Small intestine (tissue), 16 donors: ENCODE measurements at places on chromosomes 7 and 10. TPM values are rescaled to one million over a fixed set of nuclear protein-coding genes. Genes with fewer than 3 reads are reported as not detected.

- DNase-seq = no peak
These were observed 280 bp downstream of the DNAAF5 start for GRCh38 chr7:726854-727103.

- peak; percentile 47 for DNase-seq
These were observed 330.0 kb downstream of the BBS9 start for GRCh38 chr7:33459340-33459751.

The UCMA gene
- not detected for polyA plus RNA-seq

The COX19 gene
- 8.9 TPM for polyA plus RNA-seq

The CACUL1 gene
- polyA plus RNA-seq = 27.1 TPM

The AGR3 gene
- 215 TPM for polyA plus RNA-seq

DNA sequence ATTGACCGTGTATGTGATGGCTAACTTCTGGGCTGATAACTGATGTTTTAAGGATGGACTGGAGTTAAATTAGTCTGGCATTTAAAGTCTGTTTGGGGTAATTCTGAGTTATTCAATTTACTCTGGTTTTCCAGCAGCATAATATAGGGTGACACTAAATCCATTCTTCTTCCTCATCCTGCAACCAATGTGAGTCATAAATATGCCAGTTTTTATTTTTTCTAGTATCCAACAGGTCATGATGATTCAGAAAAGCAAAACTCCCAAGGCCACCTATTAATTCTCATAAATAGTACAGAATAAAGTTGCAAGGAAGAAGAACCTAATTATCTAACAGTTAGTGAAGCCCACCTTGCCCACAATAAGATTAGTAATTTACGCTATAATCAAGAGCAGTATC lies 7.5 kb upstream of the EPHB6 start:
- DNase-seq = no peak

DNA sequence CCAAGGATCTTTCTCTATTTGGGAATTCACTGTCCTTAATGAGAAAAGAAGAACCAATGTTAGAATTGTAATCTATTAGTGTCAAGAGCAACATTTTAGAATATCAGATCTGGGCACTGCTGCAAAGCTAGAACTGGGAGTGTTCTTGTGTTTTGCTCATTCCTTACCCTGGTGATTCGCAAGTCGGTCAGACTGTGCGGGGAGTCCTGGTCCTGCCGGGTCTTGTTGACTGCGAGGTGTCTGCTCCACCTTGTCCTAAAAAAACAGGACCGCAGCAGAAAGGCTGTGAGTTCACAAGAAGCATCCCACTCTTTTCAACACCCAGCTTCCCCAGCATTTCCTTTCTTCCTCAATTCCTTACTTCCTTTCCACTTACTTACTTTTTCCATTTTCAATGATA lies 79.0 kb downstream of the GRB10 start:
- no peak for DNase-seq

- no peak for DNase-seq
These were observed 445.0 kb downstream of the PARD3 start for GRCh38 chr10:34370126-34370525.

The CHCHD2 gene
- 788 TPM for polyA plus RNA-seq

The ADCY1 gene
- not detected for polyA plus RNA-seq

- DNase-seq = no peak
These were observed 537.3 kb downstream of the TNS3 start for GRCh38 chr7:47044625-47045024.

- DNase-seq = no peak
These were observed 37.9 kb downstream of the IL2RA start for GRCh38 chr10:6024334-6024682.

The OR6V1 gene
- not detected for polyA plus RNA-seq

- no peak for DNase-seq
These were observed 6.9 kb downstream of the PRKAR2B start for GRCh38 chr7:107051376-107051775.

- DNase-seq = no peak
These were observed 279.8 kb downstream of the SEC23IP start for GRCh38 chr10:120172356-120172755.

DNA sequence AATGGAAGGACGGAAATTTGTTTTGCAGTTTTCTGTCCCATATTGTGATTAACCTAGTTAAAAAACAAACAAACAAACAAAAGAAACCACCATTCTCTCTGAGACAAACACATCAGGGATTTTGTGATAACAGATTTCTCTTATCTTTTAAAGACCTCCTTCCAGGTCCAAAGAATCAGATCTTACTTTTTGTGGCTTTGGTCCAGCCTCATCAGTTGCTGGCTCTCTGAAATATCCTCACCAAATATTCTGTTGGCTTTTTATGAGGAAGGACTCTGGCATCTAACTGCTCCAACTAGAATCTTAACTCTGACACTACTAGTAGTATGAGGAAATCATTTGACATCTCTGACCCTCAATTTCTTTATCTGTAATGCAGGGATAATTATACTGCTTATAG lies 4.8 kb downstream of the FAM204A start:
- DNase-seq = no peak

GRCh38 chr10:33201056-33201780 lies 133.2 kb downstream of the NRP1 start:
- no peak for DNase-seq

DNA sequence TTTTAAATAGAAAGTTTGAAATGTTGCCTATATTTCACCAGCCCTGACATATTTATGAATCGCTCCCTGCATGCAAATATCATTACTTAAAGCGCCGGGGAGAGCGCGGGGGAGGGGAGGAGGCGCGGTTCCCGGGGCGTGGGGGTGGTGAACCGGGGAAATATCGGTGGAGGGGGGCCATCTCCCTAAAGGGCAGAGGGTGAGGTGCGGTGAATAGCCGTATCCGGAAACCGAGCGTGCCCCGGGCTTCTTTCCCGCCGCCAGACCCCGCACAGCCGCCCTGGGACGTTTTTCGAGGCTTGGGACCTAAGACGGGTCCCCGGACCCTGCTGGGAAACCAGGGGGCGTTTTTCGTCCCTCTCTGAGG lies 6.9 kb upstream of the ZNF503 start:
- no peak for DNase-seq

DNA sequence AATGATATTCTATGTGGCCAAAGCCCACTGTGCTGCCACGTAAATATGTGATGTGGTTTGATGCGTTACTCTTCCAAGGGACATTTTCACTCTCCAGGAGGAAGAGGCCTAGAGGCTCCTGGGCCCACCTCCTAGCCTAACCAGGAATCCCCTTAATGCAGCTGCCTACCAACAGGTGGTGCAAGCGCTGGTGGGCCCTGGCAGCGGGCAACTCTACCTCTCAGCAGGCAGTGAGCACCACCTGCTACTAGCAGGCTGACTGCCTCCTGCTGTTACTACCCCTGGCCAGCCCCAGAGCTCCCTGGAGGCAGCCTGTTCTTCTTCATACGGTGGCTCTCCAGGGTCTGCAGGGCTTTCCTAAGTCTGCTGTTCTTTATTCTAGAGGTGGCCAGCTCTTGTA lies 62.8 kb downstream of the CDH23 start:
- no peak for DNase-seq

The IGFBP3 gene
- polyA plus RNA-seq = 92.1 TPM

The AGBL3 gene
- 0.27 TPM for polyA plus RNA-seq

The SPDYE5 gene
- 1.9 TPM for polyA plus RNA-seq

DNA sequence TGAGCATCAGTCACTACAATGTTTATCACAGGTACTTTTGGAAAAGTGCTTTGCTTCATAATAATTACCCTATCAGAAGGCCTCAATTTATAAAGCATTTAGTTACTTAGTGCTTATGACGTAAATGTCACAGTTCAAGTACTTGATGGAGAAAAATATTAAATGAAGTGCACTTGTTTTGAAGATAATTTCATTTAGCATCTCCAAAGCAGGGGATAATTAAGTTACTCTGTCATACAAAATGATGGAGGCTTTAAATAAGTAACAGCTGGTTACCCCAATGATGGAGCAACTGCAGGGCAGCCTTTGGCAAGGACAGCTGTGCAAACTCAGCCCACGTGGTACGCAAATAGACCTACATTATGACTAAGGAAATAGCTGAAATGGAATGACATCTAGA lies 768.8 kb downstream of the GRM8 start:
- no peak for DNase-seq
